Left renal cortex interstitium (tissue), 4 donors: ENCODE measurements at places on chromosomes 3 and 15.

- DNase-seq, result no peak
These were observed 29.9 kb upstream of the GHSR start for GRCh38 chr3:172478116-172478515.

DNA sequence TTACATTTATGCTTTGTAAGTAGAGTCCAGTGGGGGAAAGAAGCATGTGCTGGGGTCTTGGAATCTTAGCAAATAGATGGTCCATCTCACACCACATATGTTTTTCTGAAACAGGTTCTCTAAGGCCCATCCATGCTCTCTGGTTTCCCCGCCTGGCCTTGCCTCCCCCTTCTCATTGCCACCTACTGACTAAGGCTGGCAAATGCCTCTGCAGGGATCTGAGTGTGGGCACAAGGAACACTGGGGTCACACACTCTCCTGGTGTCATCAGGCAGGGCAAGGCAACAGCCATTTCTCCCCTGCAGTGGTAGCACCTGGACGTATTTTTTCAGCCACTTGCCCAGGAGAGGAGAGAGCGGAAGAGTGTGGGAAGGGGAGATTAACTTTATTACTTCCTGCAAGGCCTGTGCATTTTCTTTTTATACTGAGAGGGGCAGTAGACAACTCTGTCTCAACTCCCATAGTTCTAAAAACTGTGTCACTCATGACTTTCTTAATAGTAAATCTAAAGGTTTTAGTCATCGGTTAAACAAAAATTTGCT lies 804.2 kb upstream of the NECTIN3 start:
- DNase-seq, result no peak

DNA sequence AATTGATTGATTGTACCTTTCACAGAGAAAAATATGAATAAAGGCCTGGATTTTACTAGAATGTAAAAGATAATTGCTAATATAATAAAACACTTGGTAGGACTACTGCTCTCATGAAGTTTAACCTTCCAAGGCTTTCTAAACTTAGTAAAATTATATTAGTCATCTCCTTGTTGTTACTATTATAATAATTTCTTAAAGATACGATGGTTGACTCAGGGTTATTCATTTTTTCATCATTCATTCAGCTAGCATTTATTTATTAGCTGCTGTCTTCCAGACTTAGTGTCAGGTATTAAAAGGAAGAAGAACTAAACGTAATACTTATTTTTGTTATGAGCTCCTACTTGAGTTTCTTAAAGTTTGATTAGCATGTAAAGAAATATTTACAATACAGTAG lies 771.6 kb upstream of the NR2F2 start:
- DNase-seq, result no peak

DNA sequence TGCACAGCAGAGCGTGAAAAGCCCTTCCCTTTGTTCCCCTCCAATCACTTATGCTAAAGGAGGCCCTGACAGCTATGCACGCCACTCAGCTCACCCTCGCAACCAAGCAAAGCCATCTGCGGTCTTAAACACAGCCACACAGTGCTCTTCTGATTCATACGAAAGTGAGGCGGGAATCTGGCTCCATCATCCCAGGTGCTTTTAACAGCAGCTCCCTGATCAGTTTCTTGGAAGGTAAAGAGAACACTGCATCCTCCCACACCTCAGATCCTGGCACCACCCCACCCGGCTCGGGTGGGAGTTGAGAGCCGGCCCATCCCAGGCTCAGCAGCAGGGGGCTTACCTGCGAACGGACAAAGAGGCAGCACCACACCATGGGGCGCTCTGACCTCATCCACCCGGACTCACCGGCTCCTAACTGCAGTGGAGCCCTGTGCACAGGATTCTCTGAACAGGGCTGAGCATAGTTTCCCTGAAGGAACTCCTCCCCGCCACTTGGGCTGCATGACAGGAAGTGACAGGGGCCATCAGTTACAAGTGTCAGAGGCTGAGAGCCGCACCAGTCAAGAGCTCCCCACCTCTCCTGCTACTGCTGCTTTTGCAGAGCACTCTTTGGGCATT lies 114.3 kb upstream of the ARHGEF3 start:
- DNase-seq, result no peak

GRCh38 chr3:39097716-39098472 lies 9.5 kb downstream of the GORASP1 start:
- no peak for DNase-seq

DNA sequence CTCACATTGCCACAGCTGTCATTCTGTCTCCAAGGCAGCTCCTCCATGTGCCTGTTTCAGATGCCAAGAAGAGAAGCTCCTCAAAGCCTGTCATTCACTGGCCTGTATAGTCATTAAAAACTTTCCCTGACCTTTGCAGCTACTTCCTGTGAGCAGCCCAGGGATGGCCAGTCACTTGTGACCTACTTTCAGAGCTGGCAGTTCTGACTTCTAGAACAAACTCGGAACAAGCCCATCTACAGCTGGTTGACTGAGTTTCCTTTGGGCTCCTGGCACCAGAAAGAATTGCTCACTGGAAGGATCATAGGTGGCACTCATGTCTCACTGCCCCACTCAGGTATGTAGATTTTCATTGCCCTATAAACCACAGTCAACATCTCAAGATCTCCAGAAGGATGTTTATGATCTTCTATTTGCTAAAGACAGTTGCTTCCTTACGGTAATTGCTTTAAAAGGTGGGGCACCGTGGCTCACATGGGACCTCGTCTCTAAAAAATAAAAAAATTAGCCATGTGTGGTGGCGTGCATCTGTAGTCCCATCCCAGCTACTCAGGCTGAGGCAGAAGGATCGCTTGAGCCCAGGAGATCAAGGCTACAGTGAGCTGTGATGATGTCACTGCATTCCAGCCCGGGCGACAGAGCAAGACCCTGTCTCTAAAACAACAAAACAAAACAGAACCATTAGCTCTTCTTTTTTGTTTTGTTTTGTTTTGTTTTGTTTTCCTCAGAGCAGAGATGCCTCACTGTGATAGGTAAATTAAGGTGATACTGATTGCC lies 11.2 kb upstream of the ATP13A3 start:
- DNase-seq, result no peak

DNA sequence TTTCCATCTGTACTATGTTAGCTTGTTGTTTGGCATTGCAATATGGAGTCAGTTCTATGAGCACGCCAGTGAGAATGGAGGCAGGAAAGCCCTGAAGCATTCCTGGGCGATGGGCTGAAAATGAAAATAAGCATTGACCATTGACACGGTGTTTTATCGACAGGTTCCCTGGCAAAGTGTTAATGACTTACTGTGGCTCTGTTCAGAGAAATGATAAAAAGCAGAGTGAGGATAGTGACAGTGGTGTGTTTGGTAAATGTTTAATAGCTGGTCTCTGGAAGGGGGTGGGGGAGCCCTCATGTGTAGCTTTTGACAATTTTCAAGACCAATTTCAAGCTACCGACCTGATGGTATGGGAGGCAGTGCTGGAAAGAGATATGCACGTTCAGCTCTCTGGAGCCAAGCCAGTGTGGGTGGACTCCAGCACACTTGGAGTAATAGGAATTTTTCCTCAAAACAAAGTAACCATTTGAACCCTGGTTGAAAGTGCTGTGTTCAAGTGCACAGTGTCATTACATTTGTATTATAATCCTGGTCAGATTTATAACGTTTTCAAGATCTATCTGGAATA lies 341.7 kb upstream of the ROBO2 start:
- DNase-seq, result no peak

GRCh38 chr15:52790169-52790708 lies at the start of gene ONECUT1:
Gene ONECUT1 (minus strand): TSS chr15:52790336. CDS start chr15:52789884, 452 bp downstream.
- DNase-seq, result no peak

GRCh38 chr15:47803767-47804166 lies 86.5 kb downstream of the SEMA6D start:
- DNase-seq, result no peak

- peak; percentile 24 for DNase-seq
These were observed 589 bp downstream of the NEIL1 start for GRCh38 chr15:75347222-75348033.

DNA sequence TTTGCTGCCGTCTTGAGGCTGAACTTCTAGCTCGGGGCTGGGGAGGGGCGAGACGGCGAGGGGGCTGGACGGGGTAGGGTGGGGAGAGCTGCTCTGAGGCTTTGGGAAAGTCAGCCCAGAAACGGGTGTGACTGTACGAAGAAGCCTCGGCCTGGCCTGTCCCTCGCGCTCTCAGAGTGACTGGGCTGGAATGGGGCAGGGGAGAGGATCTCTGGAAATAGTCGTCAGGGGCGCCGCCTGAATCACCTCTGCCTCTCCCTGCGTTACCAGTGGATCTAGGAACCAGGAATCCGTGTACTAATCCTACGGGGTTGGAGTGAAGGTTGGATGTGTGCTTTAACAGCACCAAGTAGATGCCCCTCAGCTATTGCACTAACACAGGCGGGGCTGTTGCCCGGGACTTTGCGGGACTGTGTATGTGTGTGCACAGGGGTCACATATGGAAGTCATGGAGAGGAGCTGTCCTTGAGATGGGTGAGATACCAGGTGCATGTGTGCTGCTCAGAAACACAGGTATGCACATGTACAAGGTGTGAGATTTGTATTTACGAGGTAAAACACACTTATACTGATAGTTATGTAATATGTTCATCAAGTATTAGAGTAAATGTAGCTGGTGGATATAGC lies 591 bp downstream of the FOXL2NB start:
- DNase-seq, result no peak

- no peak for DNase-seq
These were observed 151.4 kb downstream of the ATP10A start for GRCh38 chr15:25711691-25712090.

- no peak for DNase-seq
These were observed 871.2 kb downstream of the TUSC7 start for GRCh38 chr3:117580806-117581205.

DNA sequence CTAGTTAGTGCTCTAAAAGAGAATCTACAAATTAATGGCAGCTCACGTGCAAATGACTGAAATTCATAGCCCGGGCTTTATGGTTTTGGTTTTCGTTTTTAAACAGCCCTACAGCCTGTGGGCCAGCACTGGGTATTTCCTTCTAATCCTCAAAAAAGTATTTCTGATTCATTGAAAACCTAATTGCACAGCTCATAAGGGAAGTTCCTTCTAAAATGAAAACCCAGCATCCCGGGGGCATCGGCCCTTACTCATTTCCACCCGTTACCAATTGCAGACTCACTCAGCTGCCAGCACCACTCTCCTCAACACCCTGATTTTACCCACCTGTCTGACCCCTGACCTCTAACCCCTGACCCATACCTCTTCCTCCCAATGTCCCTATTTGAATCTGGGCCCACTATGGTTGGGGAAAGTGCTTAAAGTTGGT lies 59.5 kb upstream of the ZNF148 start:
- no peak for DNase-seq
